ENCODE measurements at places on chromosomes 4 and X.

DNA sequence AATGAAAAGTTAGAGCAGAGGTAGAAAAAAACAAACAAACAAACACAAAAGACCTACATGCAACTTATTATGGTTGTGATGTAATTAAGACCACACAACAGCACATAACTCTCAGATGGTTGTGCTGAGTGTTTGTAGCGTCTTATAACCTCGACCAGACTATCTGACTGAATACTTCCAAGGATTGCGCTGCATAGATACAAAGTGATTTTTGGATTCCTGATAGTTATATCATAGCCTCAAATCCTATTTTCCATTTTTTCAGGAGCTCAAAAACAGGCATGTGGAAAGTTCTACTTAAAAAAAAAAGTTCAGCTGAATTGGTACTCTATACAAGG is 236.1 kb downstream of the SPRY1 start:
- no peak for DNase-seq

- no peak for DNase-seq
These were observed 686.0 kb downstream of the PDHA2 start for GRCh38 chr4:96525898-96526297.

DNA sequence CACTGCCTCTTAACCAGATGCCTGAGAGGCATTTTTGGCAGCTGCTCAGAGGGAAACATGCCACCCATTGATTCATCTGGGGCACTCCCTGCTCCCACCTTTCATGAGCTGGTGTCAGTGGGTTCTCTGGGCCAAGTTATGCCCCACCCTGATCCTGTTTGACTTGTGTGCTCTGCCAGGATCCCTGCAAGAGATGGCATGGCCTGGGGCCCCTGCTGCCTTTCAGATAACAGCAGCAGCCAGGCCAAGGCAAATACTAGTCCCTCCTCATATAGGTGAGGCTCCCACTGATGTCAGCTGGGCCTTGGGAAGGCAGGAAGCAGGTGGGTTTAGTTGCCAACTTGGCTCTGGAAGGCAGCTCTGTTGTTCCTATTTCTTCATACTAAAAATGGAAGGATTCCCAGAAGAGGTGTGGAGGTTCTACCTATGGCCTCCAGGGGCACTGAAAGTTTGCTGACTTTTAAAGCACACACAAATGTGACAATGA is 192.9 kb upstream of the RBPJ start:
- no peak for DNase-seq

DNA sequence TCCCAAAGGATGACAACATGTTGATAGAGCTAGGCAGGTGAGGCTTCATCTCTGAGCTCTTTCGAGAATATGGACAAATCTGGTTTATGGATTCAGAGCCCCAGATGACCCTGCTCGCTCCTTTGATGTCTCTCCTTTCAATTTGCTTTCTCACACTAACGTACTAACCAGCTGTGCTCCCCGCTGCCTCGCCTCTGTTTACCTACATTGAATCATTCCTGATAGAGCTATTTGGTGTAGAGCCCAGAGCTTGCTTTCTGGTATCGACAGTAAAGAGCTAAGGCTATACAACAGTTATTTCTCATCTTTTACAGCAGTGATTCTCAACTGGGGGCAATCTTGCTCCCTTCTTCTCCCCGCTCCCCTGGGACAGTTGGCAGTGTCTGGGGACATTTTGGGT is 8.9 kb upstream of the PHKA2 start:
- no peak for DNase-seq

GRCh38 chrX:38634665-38635064 is 73.3 kb downstream of the TSPAN7 start:
- DNase-seq = no peak

DNA sequence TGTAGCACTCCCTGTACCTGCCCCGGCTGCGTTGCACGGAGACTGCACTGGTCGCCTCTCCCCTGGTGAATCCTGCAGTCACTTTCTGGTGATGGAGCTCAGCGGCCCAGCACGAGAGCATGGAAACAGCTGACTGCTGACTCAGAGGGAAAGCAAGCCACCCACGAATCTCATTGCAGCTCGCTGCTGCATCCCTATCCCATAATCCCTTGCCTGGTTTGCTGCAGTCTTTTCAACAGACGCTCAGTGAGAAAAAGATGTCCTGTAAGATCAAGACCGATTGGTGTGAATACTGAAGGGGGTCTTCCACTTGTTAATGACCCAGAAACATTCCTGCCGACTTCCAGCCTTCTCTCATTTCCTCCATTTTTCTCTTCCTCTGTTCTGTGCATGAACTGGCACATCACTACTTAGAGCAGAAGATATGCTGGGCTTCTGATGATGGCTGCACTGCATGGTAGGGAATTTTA is 52.9 kb downstream of the TRIM2 start:
- DNase-seq = peak; percentile 24

GRCh38 chrX:22958250-22958649 is 41.5 kb upstream of the DDX53 start:
- no peak for DNase-seq

DNA sequence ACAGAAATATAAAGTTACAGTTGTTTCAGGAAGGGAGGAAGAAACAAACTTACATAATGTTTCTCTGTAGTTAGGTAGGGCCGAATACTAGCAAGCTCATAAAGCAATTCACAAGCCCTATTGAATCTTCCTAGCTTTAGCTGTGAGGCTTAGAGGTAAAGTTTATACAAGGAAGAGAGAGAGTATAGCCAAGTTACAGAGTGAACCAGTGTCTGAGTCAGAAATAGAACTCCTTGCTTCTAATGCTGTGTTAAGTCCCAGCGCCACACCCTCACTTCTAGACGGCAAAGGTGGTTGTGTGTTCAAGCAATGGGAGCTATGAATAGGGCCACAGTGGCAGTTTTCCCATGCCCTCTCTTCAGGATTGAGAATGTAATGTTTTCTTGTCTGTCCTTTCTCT is 6.1 kb downstream of the LPAR4 start:
- no peak for DNase-seq

- DNase-seq = no peak
These were observed 83.0 kb downstream of the EIF4E start for GRCh38 chr4:98845960-98846359.

DNA sequence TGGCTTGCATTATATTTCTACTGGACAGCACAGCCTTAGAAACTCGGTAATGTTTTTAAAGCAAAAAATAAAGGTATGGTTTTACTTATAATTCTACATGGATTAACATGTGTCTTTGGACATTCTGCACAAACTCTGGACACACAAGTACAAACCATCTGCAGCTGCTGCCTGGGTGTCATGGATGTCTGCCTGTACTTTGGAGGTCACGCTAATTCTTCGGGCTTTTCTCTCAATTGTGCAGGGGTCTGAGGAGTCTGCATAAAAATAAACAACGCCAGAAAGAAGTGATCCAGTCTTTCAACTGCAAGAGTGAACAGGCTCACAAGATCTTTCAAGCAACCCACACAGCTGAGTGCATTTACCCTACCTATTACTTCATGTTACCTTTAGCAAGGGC is 55.2 kb downstream of the TAB3 start:
- DNase-seq = no peak

DNA sequence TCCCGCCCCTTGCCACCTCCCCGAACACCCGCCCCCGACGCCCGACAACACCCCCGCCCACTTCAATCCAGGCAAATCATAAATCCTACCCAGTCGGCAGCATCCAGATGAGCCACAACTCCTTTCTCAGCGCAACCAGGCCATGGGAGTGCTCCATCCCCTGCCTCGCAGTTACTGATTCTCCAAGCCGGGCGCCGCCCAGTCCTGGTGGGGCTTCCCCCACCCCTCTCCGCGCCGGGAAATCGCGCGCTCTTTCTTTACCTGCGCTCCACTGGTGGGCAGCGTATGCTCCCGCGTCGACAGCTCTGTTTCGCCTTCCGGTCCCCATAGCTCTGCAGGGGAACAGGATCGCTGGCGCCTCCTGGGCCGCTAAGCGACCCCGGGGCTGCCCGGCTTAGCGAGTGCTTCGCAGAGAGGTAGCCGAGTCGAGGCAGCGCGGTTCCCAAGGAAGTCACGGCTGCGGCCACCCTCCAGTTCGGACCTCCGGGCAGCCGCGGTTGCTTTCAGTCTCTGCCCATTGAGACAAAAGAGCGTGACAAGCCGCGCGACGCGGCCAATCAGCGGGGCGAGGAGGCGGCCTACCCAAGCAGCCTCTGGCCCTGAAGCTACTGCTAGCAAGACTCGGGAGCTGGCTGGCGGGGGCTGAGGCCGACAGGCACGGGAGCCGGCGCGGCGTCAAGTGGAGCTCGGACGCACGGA is 43.7 kb upstream of the TMSB15B start:
- DNase-seq = peak; percentile 82

GRCh38 chr4:150117094-150117493 is 38.8 kb downstream of the DCLK2 start:
- DNase-seq = no peak

DNA sequence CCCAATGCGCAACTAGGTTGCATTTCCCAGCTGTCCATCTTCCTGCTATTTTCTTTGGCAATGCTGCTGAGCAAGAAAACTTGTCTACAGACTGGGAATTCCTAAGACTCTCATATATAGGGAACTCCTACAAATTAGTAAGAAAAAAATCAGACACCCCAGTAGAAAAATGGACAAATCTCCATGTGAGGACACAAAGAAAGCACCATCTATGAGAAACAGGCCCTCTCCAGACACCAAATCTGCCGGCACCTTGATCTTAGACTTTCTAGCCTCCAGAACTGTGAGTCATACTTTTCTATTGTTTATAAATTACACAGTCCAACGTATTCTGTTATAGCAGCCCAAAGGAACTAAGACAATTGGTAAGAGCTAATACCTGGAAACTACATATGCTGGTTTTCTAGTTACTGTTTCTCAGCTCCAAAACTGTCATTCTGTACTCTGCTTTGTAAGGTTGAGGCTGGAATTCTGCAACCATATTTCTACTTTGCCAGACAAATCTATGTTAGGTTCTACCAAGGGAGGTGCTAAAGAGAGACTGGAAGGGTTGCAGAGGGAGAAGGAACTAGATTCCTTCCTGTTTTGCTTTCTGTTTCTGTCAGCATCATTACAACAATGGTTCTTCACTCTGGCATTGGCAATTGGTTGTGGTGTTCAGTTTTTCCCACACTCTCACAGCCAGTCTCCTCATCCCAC is 35.7 kb upstream of the FAM241A start:
- no peak for DNase-seq

GRCh38 chrX:131068945-131069719 is 11.0 kb downstream of the ARHGAP36 start:
- DNase-seq = peak; percentile 60

DNA sequence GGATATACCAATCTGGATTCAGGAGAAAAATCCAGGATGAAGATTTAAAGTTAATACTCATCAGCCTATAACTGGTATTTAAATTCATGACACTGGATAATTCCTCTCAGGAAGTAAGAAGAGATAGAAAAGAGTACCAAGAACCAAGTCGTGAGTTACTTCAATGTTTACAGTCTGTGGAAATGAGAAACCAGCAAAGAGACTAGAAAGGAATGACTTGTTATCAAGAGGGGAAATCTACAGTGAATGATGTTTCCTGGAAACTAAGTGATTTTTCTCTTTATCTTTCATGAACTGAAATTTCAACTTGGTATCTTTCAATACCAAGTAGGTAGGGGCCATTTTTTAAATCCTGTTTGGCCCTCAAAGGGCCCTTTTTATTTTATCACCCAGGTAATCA is 217.9 kb upstream of the AFF2 start:
- no peak for DNase-seq

DNA sequence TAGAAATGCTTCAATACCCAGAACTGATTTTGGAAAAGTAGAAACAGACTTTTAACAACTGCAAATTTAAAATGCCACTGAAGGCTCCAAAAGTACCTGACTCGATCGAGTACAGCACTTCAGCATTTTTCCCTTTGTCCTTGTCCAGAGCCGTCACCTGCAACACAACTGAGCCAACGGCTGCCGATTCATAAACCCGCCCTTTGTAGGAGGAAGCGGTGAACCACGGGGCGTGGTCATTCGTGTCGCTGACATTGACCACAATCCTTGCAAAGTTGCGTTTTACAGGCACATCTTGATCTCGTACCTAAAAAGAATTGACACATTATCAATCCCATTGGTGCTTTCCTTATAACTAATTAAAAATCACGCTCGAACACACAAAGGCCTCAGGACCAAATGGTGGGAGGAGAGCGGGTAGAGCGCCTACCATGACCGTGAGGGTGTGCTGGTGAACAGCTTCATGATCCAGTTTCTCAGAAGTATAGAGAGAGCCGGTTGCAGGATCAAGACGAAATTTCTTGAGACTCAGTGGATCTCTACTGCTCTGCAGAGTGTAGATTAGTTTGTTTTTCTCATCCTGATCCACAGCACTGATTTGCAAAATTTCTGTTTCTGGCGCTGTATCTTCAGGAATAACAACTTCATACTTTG is 72.8 kb upstream of the MTNR1A start:
- no peak for DNase-seq

DNA sequence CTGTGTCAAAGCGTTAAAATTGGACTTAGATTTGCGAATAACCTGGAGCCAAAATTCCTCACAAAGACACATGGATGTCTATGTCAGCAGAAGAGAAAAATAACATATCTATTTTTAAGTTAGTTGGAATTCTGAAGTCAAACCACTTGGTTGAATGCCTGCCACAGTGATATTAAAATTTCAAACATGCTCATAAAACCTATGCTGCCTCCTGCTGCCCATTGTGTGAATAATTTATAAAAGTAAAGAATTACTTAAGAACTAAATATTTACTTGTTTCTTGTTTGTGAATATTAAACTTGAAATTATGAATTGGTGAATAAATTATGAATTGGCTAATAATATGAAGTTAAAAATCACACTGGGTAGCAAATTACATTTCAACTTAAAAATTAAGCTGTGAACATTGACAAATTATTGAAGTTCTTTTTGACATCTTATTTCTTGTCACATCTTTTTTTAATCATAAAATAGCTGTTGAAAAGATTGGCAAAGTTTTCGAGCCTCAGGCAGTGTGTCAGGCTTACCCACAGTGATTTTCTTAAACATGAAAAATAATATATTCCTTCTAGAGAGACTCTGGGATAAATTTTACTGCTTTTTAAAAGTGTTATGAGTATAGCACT is 35.4 kb downstream of the FABP2 start:
- DNase-seq = no peak

GRCh38 chr4:24979554-24979953 is 51.2 kb downstream of the LGI2 start:
- no peak for DNase-seq

- DNase-seq = no peak
These were observed 195.2 kb upstream of the STK26 start for GRCh38 chrX:131827935-131828334.

- DNase-seq = no peak
These were observed 183.3 kb upstream of the INTU start for GRCh38 chr4:127449449-127449848.

GRCh38 chr4:39933671-39934590 is 43.8 kb downstream of the PDS5A start:
- DNase-seq = no peak

GRCh38 chrX:37883196-37883595 is 35.8 kb upstream of the DYNLT3 start:
- DNase-seq = no peak

- peak; percentile 15 for DNase-seq
These were observed 555 bp upstream of the SPP1 start for GRCh38 chr4:87974856-87975462.

DNA sequence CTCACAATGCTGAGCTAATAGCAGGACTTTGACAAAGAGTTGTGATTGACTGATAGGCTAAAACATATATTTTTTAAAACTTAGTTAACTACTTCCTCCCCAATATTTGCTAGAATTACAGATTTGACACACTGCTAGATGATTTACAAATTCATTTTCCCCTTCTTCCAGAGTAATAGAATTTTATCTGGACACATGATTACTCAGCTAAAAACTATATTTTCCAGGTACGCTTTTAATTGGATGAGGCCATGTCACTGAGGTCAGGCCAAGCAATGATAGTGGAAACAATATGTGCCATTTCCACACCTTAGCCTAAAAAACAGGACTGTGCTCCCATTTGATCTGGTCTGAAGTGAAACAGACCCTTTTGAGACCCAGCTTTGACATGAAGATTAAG is 193.3 kb upstream of the PGRMC2 start:
- no peak for DNase-seq
